ENCODE measurements at places on chromosomes 16 and 17.

- DNase-seq, result no peak
These were observed 746 bp downstream of the HS3ST2 start for GRCh38 chr16:22814711-22815105.

GRCh38 chr17:37211136-37211535 lies 164.6 kb upstream of the C17orf78 start:
- no peak for DNase-seq

DNA sequence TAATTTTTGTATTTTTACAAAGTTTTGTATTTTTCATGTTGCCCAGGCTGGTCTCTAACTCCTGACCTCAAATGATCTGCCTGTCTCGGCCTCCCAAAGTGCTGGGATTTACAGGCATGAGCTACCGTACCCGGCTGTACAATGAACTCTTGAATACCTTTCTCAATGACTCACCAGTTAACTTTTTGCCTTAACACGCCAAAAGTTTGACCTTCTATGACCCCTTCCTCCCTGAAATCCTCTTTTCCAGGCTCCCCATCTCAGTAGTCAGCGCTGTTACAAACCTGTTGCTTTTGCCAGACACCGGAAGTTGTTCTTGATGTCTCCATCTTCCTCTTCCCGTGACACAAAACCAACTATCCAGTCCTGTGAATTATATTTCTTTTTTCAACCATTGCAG lies 158.1 kb upstream of the ASIC2 start:
- no peak for DNase-seq

GRCh38 chr16:12675852-12676251 lies 127.8 kb downstream of the CPPED1 start:
- no peak for DNase-seq

- DNase-seq, result no peak
These were observed 34.2 kb downstream of the PPM1E start for GRCh38 chr17:58789831-58790230.

DNA sequence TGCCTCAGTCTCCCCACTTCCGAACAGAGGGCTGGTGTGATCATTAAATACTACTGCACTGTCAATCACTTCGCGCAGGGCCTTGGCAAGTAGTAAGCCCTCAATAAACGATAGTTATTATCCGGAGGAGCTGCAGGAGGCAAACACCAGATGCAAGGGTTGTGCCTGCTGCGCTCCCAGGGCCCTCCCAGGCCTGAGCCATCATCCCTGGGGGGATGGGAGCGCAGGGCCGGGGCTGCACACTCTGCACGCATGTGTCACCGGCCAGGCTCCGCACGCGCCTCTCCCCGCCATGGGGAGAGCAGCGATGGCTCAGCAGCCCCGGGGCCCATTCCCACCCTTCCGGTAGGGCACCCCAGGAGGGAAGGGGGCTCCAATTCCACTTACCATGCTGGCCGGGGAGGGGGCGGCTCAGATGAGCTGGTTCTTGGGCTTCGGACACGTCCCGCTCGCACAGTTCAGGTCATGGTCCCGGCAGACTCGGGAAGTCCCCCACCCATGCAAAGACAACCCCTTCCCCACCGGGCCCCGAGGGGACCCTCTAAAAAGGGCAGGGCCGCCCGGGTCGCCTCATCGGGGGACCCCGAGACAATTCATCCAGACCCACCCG lies 681 bp downstream of the XPO6 start:
- DNase-seq, result peak; percentile 74

GRCh38 chr16:84600343-84601229 lies 17.3 kb downstream of the COTL1 start:
- no peak for DNase-seq

DNA sequence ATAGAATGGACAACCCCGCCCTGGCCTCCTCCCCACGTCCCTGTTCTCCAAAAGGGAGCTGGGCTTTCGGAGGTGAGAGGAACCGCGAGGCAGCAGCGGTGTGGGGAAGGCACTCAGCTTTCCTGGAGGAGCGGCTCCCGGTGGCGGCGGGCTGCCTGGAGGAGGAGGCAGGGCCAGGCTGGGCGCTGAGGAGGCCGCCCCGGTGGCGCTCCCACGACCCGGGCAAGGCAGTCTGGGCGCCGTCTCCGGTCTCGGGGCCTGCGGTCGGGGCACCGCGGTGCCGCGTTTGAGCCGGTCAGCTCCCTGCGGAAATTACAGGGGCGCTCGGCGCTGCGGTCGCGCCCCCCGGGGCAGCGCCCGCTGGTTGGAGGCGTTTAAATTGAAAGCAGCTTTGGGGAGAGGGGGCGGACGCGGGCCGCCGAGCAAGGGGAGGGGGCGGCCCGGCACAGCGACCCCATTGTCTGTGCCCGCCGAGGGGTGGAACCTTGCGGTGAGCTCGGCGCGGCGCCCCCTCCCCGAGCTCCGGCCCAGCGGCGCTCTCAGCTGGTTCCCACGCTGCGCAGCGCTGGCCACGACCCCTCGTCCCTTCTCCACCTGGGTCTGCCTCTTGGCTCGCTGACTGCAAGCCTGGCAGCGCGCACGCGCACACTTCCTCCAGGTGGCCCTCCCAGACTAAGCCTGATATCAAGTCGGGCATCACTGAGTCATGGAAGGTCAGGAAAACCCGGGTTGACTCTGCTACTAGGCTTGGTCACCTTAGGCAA lies 58.7 kb upstream of the DLX4 start:
- DNase-seq, result no peak

DNA sequence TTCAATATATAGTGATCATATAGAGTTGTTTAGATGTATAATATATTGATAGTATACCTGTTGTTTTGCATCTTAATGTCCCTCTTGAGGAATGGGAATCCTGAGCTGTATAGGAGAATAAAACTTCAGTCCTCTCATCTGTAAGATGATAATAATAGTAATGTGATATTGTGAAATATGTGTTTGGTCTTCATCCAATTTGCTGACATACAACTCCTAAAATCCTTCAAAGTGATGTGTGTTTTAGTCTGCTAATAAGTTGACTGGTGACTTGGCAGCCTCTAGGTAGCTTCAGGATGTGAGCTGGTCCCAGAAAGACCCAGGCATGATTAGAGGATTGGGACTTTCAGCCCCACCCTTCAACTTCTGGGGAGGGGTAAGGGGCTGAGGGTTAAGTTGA lies 22.8 kb upstream of the NFAT5 start:
- no peak for DNase-seq

GRCh38 chr17:64022611-64023063 lies 2.2 kb upstream of the ICAM2 start:
- no peak for DNase-seq

- no peak for DNase-seq
These were observed 9.8 kb downstream of the OTOP3 start for GRCh38 chr17:74945543-74945942.

DNA sequence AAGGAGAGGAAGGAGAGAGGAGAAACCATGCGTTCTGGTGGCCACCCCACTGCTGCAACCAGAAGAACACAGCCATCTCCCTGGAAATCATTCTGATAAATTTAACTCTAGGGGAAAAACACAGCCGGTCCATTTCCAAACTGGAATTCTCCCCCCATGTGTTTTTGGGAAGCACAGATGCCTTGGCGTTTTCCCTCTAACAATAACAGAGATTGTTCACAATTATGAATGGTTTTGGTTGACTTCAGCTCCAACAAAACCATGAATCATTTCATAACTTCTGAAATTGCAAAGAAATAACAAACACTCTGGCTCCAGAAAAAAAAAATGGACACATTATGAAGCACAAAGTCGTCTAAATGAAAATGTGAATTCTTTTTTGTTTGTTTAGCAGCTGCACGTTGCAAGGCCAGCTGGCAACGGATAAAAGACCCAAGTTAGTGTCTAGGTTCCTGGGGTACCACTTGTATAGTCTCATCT lies 46.2 kb downstream of the GNAO1 start:
- no peak for DNase-seq

DNA sequence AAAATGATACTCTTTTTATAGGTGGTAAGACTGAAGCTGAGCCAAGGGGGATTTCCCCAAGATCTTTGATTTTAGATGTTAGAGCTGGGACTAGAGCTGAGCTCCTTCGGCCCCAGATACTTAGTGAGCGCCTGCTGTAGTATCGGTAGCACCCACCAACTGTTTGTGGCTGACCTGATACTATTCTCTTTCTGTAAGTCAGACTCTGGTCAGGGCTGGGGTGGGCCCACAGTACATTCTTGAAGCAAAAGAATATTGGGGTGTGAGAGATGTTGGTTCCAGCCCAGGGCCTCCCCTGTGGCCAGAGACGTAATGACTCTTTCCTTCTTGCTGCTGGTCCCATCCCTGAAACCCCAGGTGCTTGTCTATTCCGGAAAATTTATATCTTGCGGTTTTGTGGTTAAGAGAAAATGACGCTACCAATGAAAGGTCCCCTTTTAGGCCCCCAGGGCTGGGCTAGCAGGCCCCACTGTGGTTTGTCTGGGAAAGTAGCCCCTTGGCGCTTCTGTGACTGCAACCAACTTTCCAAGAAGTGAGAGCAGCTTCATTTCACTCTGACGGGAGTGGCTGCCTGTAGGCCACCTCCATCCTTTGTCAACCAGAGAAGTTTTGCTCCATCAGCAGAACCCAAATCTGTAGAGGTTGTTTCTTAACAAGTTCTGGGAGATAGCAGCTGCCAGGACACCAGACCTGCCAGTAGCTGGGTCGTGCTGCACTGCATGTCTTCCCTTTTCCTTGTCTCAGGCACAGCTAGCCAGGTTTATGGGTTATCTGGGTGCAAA lies 86.4 kb upstream of the LGALS9 start:
- DNase-seq, result no peak

DNA sequence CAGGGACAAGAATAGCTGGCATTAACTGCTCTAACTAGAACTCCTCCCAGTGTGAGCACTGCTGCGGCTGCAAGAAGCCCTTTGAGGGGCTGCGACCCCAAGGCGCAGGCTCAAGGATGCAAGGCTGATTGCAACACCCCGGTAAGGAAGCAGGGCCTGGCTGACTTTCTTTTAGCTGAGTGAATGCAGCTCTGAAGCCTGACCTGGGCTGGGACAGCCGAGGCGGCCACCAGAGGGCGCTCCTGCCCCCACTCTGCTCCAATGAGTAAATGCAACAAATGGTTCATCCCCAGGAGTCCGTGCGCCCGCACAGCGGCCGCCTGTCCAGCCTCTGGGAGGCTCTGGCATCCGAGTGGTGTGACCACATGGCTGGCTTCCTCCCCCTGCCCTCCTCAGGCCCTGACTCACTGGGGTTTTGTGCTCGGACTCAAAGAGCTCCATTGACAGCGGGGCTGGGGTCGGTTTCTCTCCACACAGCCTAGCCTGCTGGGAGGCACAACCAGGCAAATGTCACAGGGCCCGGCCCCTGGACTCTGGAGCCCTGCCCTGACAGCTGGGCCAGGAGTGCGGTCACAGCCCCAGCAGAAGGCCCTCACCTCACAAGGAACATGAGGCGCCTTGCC lies at the start of gene SMIM5:
TSS of gene SMIM5 (plus strand) at position 572 of the 623 bp plus-strand sequence. CDS start 6,768 bp downstream, outside the sequence.
- no peak for DNase-seq

DNA sequence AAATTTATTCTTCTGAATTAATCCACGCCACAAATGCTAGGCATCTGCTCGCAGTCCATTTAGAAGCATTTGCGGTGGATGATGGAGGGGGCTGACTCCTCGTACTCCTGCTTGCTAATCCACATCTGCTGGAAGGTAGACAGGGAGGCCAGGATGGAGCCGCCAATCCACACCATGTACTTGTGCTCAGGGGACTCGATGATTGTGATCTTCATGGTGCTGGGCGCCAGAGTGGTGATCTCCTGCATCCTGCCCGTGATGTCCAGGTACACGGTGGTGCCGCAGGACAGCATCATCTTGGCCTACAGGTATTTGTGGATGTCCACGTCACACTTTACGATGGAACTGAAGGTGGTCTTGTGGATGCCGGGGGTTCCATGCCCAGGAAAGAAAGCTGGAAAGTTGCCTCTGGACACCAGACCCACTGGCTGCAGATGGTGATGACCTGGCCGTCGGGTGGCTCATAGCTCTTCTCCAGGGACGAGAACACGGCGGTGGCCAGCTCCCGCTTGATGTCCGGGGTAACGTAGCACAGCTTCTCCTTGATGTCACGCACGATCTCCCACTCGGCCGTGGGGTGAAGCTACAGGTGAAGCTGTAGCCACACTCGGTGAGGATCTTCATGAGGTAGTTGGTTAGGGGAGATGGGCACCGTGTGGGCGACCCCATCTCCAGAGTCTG lies 7.5 kb upstream of the HEATR3 start:
- no peak for DNase-seq

DNA sequence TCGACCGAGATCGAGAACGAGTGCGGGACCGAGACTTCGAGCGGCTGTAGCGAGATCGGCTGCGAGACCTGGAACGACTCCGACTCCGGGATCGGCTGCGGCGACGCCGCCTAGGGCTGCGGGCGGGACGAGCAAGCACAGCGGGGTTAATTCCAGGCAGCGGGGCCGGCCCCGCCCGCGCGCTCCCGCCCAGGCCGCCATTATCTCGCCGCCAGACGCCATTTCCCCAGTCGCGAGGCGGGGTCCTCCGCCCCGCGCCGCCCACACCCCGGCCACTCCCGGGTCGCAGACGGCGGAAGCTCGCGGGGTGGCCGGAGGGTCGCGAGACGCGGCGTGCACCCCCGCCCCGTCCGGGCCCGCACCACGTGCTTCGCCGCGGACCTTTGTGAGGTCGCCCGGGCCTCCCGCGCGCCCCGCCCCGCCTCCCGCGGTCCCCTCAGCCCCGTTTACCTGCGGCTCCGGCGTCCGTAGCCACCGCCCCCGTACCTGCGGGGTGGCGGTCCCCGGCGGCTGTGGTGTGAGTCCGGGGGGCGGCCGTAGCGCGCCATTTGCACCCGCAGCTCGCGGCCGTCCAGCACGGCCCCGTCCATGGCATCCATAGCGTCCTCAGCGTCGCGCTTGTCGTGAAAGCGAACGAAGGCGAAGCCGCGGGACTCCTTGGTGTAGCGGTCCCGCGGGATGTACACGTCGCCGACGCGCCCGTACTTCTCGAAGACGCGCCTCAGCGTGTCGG lies 616 bp downstream of the SRSF2 start:
- no peak for DNase-seq

GRCh38 chr16:52496051-52496876 lies 50.7 kb downstream of the TOX3 start:
- DNase-seq, result no peak

DNA sequence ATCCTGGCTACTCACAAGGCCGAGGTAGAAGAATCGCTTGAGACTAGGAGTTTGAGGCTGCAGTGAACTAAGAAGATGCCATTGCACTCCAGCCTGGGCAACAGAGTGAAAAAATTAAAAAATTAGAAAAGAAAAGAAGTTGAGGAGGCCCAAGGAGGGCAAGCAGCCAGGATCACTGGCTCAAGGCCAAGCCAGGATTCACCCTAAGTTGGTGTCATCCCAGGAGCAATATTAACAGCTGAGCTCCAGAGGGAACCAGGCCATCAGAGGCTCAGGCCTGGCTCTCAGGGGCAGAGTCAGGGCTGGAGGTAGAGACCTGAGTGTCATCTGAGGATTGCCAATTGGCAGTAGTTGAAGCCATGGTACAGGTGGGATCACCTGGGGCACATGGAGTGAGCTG lies 20.7 kb downstream of the DRC3 start:
- DNase-seq, result no peak

- no peak for DNase-seq
These were observed 66.0 kb downstream of the USP32 start for GRCh38 chr17:60325730-60326524.

GRCh38 chr17:15238057-15238456 lies 27.1 kb downstream of the PMP22 start:
- no peak for DNase-seq

Data from RWPE2 (cell line).